ENCODE measurements at places on chromosomes 1 and 21. TPM values are rescaled to one million over a fixed set of nuclear protein-coding genes. Genes with fewer than 3 reads are reported as not detected.

Gene CLEC20A
- not detected for polyA plus RNA-seq

Gene TSPAN2
- polyA plus RNA-seq, result 0.07 TPM

Gene CFAP45
- polyA plus RNA-seq, result 0.36 TPM

Gene KRTAP7-1
- not detected for polyA plus RNA-seq

Gene CA6
- polyA plus RNA-seq, result 0.08 TPM

Gene CFHR1
- polyA plus RNA-seq, result not detected

Gene NBPF4
- polyA plus RNA-seq, result not detected

Gene ETS2
- 21.9 TPM for polyA plus RNA-seq

Gene LAD1
- 71.7 TPM for polyA plus RNA-seq

Gene SVBP
- polyA plus RNA-seq, result 9.1 TPM
